Lung (tissue), 17 donors: ENCODE measurements at places on chromosomes 12 and 14.

DNA sequence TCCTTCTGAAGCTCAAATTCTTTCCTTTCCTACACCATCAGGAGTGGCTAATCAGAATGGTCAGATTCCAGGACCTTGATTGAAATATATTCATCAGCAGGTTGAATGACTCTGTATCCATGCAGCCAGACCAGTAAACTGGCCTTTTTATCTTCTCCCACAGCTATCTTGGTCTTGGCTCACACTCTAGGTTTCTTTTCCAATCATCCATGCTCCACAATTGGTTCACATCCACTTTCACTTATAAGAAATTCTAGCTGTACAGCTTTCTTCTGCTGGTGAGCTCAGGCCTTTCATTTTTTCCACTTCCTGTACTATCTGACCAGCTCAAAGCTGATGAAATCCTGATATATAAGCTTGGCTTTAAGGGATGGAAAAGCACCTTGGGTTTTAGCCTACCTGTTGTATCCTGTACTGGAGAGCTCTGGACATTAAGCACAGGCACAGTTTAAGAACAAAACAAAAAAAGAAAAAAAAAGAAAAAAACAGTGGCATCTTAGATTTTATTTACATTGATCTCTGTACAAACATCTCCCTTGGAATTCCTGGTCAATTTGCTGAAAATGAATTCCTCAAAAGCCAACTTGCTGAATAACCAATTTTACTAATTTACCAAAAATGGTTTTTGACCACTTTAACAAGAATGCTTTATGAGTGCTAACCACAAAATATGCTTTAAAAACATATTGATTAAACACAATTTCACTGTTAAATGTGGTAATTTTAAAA, 91.6 kb upstream of the PAWR start:
- no peak for DNase-seq

- peak; percentile 20 for DNase-seq
Observed at GRCh38 chr14:39430762-39431415, 1.3 kb downstream of the FBXO33 start.

- DNase-seq, result no peak
Observed at GRCh38 chr12:47570151-47570550, 135.7 kb downstream of the RPAP3 start.

GRCh38 chr14:68386950-68387779, 405.7 kb downstream of the ZFP36L1 start:
- DNase-seq, result peak; percentile 84

DNA sequence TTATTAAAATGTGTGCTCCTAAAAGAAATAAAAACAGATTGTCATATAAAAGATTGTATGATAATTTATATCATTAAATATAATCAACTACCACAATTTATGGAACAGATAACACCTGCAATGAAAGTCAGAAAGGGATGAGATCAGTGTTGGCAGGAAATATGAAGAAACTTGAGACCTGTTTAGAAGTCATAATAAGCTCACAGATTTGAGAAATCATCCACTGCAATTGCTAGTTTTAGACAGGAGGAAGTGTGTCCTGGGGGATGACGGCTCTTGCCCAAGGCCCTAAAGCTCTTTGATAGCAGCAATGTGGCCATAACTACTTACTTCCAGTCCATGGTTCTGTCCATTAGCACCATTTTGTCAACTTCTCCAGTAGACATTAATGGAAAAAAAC, 122.8 kb upstream of the SOX5 start:
- DNase-seq, result no peak

DNA sequence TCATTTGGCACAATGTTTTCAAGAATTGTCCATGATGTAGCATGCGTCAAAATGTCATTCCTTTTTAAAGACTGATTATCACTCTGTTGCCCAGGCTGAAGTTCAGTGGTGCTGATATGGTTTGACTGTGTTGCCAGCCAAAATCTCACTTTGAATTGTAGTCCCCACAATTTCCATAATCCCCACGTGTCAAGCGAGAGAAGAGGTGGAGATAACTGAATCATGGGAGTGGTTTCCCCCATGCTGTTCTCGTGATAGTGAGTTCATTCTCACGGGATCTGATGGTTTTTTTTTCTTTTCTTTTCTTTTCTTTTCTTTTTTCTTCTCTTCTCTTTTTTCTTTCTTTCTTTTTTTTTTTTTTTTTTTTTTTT, 21.8 kb upstream of the LRRK2 start:
- DNase-seq, result no peak

DNA sequence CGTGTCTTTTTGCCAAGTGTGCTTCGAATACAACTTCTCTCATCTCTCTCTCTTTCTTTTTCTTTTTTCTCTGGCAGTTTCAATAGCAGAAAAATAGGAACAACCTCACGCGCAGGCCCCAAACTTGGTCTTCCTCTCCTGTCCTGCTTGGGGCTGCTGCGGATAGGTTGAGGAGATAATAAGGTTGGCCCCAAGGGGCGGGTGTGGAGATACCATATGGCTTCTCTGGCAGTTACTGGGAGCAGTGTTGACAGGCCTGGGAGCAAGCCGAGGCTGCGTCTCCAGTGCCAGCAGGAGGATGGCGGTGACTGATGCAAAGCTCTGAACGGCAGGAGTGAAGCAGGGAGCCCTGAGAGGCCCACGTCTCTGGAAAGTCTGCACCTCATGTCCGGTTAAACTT, 89.5 kb upstream of the MANSC4 start:
- DNase-seq, result peak; percentile 7

- no peak for DNase-seq
Observed at GRCh38 chr12:107066691-107067090, 26.7 kb downstream of the CRY1 start.

- DNase-seq, result peak; percentile 13
Observed at GRCh38 chr12:46260124-46260912, 8.5 kb downstream of the SLC38A1 start.

DNA sequence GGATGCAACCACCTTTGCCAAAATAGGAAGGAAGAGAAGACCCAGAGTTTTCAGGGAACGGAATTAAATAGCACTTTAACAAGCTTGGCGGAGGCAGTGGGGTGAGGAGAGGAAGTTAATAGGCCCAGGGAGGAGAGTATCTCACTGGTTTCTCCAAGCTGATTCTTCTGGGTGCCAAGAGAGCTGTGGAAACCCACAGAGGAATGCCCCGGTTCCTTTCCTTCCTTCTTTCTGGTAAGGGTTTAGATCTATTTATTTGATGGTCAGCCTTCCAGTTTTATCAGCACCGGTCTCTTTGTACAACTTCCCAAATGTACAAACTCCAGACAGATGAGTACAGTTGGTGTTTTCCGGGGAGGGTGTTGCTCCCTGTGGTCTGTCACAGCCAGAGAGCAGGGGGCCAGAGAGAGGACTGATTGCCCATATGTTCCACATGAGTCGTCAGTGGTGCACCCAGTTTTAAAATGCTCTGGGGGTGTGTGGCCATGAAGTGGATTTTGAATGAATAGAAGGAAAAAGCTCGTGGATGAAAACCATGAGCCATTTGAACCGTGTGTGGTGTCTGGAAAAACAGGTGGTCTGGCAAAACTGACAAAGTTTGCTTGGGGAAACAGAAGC, 26.6 kb downstream of the PRKCH start:
- DNase-seq, result no peak

DNA sequence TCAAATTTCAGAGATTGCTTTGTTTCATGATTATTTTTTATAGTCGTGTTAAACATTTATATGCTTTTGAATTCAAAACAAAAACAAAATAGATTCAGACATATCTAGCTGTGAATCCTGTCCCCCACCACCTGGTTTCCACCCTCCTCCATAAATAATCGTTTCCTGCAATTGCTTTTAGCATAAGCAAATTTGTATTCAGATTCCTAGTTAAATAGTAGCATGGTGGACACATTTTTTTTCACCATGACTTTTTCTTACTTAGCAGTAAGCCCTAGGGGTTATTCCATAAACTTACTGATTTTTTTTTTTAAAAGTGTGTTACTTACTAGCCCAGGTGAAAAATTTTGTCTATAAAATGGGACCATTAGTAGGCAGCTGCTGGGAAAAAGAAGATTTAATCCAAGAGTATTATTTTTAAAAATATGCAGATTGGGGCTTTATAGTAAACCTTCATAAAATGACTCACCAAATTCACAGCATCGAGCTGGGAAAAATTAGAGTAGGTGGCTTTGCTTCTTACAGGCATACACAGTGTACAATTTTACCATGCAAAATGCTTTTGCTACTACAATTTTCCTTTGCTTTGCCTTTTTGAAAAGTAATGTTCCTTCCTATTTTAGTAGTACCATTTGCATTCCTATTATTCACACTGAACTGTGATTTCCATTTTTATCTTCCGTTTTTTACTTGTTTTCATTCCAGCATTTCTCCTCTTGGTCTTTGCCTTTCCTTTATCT, 117.8 kb downstream of the BTG1 start:
- no peak for DNase-seq

DNA sequence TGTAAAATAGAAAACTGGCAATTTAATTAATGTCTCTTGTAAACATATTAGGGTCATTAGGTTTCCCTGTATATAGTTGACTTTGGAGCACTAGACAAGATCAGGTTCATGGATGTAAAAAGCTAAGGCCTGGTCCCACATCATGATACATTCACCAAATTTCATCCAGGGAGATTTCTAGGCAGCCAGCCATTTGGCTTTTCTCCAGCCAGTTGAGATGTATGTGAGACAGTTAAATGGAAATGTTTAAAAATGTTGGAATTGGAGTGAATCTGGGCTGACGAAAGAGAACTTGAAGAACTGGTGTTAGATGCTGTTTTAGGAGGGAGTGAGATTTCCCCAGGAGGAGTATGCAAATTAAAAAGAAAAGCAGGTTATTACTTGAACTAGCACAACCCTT, 41.8 kb upstream of the CLEC14A start:
- DNase-seq, result peak; percentile 78

DNA sequence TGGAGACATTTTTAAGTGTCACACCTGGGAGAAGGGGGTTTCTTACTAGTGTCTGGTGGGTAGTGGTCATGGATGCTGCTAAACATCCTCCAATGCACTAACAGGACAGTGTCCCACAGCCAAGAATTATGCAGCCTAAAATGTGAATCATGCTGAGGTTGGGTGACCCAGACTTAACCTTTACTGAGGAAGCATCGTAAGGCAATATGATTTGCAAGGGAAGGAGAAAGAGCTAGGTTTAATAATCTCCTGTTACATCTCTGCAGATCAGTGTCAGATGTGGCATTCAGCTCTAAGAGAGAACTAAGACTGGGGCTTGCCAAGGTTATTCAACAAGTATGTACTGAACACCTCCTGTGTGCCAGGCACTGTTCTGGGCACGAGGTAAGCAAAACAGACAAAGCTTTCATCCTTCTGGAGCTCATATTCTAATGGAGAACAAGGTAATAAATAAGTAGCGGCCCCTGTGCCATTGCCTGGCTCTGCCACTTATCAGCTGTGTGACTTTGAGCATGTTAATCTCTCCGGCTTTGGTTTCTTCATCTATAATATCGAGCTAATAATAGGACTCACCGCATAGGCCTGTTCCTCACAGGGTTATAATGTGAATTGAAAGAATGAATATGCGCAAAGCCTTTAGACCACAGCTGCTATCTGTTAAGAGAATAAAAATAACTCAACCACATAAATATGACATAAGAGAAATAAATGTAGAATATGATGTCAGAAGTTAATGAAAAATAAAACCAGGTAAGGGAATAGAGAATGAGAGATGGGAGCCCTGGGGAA, 13.5 kb upstream of the GOLGA5 start:
- no peak for DNase-seq

DNA sequence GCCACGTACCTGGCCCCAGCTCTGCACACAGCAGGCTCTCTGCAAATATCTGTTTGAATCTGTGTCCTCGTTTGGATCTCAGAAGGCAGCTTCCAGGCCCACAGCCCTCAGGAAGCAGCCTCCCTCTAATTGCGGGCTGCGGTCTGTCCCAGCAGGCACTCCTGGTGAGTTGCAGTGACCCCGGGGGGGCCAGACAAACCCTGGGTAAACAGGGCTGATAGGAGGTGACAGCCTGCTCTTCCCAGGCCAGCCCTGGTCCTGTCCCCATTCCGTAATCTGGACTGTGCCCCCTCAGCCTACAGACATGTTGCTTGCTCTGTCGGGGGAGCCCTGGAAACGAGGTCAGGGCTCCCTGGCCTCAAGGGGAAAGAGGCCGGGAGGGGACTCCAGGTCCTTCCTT, 2.0 kb downstream of the FOXN4 start:
- no peak for DNase-seq

DNA sequence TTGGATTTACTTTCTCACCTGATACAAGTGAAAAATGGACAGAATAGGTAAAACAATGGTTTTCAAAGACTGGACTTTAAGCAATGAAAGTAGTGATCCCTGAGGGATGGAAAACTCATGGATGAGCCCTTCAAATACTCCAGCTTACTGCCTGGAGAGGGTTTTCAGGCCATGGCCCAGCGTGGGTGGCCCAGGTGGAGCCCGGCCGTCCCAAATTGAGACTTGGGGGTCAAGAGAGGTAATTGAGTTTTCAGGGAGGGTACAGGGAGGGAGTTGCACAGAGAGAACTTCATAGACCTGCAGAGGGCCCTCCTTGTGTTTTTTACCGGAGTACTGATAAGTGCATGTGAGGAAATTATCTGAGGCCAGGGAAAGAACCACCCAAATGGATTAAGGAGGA, 37.2 kb downstream of the RAN start:
- no peak for DNase-seq

DNA sequence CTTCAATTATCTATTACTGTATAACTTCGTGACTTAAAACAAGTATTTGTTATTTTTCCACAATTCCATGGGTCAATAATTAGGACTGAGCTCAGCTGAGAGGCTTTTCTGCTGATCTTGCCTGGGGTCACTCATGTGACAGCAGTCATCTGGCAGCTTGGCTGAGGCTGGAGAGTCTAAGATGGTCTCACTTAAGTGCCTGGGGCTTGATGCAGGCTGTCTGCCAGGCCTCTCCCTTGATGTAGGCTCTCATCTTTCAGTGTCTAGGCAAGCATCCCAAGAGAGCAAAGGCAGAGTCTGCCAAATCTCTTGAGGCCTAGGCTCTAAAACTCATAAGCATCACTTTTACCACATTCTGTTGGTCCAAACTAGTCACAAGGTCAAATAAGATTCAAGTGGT, 93.2 kb downstream of the NKX2-1 start:
- no peak for DNase-seq

DNA sequence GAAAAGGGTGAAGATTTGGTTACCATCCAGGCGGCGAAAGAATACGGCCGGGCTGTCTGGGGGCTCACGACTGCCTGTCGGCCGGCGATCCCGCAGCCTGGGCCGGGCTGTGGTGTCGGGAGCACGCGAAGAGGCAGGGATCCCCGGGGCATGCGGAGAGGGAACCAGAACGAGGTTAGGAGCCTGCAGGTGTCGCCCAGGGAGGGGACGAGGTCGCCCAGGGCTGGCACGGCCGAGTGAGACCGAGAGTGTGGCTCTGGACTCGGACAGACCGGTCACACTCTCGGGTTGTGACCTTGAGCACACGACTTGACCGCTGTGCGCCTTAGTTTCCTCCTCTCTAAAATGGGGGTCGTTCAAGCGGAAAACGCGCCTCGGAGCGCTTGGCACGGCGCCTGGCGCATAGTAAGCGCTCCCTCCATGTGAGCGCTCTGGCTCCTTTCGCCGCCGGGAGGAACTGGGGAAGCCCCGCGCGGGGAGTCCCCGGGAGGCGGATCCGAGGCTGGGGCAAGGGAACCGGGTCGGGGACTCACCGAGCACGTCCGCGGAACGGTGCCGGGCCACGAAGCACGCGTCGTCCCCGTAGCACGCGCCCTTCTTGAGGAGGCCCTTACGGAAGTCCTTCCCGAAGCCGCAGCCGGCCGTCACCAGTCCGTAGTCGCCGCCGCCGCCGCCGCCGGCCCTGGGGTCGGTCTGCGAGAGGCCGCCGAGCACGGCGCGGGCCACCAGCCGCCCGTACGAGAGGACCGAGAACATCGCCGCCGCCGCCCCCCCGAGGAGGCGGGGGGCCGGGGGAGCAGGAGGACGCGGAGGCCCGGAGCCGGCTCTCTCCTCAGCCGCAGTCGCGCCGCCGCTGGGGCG, 612 bp downstream of the PPTC7 start:
- DNase-seq, result peak; percentile 52

- no peak for DNase-seq
Observed at GRCh38 chr14:56161658-56162057, 43.4 kb downstream of the PELI2 start.
